ENCODE measurements at places on chromosomes 1 and 21.
A peak's percentile ranks its signal among the peaks of the same experiment; 100 is the strongest.

DNA sequence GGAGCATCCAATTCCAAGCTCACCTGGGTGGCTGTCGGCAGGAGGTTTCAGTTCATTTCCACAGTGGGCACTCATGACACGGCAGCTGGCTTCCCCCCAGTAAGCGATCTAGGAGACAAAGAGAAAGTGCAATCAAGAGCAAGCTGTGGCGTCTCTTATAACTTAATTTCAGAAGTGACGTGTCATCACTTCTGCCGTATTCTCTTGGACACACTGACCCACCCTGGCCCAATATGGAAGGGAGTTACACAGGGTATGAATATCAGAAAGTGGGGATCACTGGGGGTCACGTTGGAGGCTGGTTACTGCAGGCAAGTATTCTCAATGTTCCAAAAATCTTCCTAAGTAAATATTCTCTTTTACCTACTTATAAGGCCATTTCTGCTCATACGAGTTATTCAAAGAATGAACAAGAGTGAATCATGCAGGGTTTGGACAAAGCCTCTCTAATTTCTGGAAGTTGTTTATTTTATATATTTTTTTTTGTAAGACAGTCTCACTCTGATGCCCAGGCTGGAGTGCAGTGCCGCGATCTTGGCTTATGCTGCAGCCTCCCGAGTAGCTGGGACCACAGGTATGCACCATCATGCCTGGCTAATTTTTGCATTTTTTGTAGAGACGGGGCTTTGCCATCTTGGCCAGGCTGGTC is 46.5 kb upstream of the GREM2 start:
- DNase-seq: no peak

DNA sequence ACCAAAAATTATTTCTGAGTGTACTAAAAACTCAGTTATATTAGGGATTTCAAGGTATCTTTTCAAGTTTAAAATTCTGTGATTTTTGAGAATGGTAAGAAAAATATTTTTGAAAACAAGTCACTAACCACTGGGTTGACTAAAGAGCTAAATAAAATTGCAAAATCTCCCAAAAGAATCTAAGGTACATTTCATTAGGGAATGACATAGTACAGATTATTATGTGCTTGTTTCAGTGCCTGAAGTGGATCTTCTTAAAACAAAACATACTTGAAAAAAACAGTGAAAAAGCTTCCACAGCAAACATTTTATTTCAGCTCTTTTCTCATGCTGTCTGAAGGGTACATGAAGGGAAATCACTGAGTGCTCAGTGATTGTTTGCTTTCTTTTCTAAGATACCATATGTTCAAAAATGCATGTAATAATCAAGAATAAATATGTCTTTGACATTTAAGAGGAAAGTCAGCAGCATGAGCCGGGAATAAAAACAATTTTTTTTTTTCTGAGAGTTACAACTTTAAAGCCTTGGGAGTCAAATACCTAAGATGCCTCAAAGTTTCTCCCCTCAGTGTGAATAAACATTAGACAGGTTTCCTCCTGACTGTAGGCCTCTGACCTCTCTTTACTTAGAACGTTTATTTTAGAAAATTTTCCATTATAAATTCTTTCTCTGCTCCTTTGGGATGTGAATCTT is 200.7 kb downstream of the KCNT2 start:
- no peak for DNase-seq

GRCh38 chr1:228379666-228380065 is 27.0 kb downstream of the TRIM11 start:
- no peak for DNase-seq

- DNase-seq: no peak
These were observed 1.9 kb upstream of the AK5 start for GRCh38 chr1:77279929-77280328.

DNA sequence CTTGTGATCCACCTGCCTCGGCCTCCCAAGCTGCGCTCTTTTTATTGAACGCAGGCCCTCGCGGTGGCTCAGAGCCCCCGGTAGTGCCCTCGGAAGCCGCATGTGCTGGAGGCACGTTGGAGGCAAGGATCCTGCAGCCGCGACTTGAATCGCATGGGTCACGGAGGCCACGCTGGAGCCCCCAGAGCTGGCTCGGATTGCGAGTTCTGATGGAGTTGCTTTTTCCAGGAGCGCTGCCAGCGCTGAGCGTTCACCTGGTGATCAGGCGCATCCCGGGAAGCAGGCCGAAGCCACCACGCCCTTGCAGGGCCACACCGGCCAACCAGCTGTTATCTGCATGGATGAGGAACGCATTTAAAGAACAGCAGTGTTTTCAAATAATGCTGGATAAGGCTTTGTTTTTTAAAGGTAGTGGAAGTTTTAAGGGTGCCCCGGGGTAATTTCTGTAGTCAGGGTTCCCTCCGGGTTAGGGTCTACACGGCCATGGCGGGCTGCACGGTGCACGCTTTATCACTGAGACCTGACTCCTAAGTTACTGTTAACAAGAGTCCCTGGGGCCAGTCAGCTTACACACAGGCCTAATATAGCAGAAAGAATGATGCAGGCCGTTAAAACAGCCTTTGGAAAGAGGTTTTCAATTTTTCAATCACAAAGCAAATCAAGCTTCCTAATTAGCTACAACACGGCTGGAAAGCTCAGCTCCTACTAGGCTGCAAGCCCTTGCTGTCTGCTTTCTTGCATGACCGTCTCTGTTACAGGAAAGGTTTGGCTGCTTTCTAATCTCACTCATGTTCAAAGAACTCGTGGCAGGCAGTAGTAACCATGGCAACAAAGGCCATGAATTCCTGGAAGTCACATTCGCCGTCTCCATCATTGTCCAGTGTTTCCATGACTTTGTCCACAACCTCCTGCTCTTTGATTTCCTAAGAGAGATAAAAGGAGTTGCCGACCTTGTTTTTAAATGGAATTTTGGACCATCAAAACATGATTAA is 6.0 kb downstream of the S100B start:
- no peak for DNase-seq

GRCh38 chr1:154440036-154440804 is 35.1 kb downstream of the IL6R start:
- no peak for DNase-seq

GRCh38 chr1:64268653-64269557 is 65.5 kb downstream of the UBE2U start:
- DNase-seq: peak; percentile 33

- DNase-seq: no peak
These were observed 141.3 kb downstream of the ROR1 start for GRCh38 chr1:63915121-63915520.

DNA sequence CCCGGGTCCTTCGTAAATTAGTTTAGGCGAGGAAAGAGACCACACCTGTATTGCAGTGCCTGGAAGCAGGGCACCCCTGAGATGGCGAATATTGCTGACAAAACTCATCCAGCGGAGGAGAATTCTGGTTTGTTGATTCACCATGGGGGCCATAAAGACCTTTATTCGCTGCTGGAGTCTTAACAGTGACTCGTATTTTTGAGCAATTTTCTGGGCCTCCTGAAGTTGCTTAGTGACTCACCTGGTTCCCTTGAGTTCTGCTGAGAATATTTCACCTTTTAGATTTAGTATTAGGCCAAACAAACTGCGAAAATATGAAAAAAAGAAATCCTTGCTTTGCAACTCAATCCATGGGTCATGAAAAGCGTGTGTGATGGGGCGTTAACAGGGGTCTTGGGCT is 20.6 kb upstream of the H6PD start:
- no peak for DNase-seq

- no peak for DNase-seq
These were observed 26.1 kb downstream of the MAN1C1 start for GRCh38 chr1:25642574-25643108.

DNA sequence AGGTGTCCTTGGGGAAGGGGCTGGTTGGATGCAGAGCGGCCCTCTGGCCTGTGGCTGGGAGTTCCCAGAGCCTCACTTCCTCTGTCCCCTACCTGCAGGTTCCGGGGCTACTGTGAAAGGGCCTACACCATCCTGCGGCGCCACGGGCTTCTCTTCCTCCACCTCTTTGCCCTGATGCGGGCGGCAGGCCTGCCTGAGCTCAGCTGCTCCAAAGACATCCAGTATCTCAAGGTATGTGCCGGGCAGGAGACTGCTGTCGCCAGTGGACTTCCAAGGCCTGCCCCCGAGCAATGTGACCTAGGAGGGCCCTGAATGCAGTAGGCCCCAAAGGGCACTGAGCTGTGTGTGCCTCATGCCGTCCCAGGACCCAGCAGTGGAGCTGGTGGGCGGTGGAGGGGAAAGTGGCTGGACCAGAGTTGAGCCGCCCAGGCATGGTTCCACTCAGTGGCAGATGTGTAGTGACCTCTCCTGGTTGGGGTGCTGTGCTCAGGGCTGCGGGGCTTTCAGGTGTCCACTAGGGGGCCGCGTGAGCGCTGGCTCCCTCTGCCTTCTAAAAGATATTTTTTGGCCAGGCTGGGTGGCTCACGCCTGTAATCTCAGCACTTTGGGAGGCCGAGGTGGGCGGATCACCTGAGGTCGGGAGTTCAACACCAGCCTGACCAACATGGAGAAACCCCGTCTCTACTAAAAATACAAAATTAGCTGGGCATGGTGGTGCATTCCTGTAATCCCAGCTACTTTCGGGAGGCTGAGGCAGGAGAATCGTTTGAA is 73.4 kb downstream of the PIK3CD start:
- DNase-seq: peak; percentile 68

DNA sequence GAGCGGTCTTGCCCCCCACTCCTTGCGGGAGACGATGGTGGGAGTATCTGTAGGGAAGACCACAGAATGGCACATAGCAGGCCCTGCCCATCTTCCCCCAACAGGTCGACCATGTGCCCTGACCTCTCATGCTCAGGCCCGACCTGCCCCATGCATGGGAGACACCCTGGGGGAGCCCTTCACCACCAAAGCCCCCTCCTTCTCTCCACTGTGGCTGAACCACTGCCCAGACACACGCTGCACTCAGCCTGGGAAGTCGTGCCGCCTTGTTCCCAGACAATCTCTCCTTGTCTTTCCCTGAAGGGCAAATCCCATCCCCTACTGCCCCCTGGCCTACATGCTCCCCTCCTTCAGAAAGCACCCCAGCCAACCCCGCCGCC is 5.5 kb downstream of the PGLYRP3 start:
- DNase-seq: no peak

DNA sequence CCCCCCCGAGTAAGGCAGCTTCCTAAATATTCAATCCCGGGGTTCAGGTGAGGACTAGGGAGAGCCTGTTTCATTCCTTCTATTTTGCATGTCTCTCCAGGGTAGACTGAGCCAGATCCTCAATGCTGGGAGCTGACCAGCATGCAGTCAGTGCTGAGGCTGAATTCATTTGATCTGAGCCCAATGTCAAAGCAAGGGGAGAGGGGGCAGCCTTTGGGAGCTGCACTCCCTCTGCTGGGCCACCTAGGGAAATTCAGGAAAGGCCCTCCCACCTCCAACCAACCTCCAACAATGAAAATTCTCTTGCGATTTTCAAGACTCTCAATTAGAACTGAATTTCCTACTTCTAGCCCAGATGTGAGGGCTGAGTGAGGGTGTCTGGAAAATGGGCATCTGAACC is 371.2 kb downstream of the NPHP4 start:
- peak; percentile 8 for DNase-seq

DNA sequence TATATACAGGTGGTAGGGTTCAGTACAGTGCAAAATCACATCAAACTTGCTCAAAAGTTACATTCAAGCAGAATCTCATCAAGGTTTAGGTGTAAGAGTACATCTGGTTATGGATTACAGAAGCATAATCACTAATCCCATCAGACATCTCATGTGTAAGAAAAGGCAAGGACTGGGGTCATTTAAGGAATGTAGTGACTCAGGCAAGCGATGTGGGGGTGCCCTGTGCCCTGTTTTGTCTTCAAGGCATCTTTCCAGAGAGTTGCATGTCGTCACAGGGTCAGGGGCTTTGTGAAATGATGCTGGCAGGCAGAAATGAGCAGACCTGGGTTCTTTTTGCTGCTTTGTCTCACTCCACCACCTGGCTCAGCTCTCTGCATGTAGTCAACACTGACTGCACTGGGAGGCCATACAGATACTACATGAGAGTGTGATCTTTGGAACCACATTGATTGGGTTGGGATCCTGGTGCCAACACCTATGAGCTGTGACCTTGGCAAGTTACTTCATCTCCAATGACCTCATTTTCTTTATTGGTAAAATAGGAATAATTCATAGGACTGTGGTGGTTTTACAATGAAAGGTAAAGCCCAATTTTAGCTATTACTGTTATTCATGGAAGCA is 8.2 kb upstream of the HHIPL2 start:
- DNase-seq: no peak

DNA sequence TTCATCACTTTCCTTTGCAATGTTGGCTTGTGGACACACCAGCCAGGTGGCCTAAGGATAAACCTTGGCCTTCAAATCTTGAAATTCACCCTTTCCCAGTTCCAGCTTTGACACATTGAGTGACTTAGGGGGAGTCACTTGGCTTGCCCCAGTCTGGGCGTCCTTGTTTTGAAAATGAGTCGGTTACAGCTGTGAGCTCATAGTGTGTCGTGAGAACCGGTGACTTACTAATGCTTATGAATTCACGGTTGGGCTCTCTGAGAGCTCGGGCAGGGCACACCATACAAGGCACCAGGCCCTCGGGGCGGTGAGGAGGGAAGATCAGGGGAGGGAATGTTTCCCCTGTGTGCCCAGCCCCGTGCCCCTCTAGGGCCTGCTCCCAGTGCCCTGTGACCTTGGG is 126.9 kb upstream of the TMPRSS2 start:
- DNase-seq: peak; percentile 42

- DNase-seq: no peak
These were observed 27.7 kb downstream of the UCHL5 start for GRCh38 chr1:193031431-193031830.

DNA sequence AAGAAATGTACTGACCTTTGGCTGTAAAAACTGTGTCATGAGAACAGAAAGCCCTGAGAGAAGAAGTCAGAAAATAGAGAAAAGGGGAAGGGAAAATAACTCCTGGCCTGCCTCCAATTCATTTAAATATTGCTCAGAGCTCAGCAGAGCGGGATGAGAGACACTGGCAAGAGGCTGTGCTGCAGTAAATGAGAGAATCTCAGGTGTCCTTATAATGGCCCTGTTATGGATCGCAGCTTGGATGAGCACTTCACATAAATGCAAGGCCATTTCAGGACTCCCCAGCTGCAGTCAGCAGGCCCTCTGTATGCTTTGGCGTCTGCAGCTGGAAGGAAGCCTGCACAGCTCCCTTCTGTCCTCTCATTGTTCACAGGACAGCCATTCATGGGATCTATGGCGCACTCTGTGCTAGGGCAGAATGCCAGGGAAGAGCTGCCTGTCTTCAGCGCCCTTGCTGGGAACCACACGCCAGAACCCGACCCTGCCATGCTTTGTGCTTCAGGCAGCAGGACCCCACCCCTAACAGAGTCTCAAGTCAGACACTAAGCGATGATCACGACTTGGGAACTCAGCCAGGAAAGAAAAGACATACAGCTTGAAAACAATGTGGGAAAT is 20.7 kb upstream of the ABCB10 start:
- DNase-seq: no peak

GRCh38 chr1:53722025-53722424 is 16.9 kb downstream of the GLIS1 start:
- DNase-seq: no peak

DNA sequence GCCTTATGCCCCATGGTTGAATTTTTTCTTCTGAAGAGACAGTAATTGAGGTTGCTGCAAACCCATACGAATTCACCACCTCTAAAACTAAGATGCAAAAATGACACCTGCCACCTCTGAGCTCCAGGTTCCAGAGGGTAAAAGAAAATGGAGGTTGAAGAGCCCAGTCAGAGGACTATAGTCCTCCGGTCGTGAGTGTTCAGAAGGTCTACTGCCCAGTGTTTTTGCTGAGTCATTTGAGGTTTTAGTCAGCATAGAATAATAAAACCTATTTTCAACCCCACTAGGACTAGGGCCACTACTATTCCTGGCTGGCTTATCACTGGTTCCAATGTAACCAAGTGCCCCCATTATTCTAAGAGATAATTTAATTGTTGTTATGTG is 12.9 kb upstream of the SLAMF7 start:
- DNase-seq: no peak

Measured in H54 (cell line).